Upper lobe of right lung (tissue), 1 donor: ENCODE measurements at places on chromosomes 2 and 18. TPM values are rescaled to one million over a fixed set of nuclear protein-coding genes. Genes with fewer than 3 reads are reported as not detected.
A peak's percentile ranks its signal among the peaks of the same experiment; 100 is the strongest.

GRCh38 chr2:74597410-74597809 lies 42.9 kb downstream of the DOK1 start:
- no peaks in the 10 kb centered on the region for H3K36me3 ChIP-seq
- no peak overlapping the region for H3K27ac ChIP-seq
- no peaks in the 10 kb centered on the region for H3K4me1 ChIP-seq
- H3K27me3 ChIP-seq = peaks cover 23% of the 10 kb centered on the region

DNA sequence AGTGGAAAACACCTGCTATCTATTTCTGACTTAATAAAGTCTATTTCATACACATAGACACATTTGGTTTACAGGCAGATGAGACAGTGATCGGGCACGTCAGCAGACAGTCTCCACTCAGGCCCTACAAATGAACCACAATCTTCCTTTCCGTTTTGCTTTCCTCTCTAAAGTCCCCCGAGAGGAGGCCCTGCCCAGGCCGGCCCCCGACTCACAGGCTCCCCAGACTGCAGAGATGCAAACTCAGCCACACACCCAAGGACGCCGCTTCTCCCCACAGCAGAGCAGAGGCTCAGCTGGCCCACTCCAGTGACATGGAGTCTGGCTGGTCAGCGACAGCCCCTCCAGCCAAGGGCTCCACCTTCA lies 9.3 kb upstream of the MTERF4 start:
- no peak for DNase-seq
- no peaks in the 10 kb centered on the region for H3K36me3 ChIP-seq
- H3K4me3 ChIP-seq = no peak overlapping the region
- H3K4me1 ChIP-seq = no peaks in the 10 kb centered on the region

CAPN10 gene
- total RNA-seq = 31.8 TPM

DNA sequence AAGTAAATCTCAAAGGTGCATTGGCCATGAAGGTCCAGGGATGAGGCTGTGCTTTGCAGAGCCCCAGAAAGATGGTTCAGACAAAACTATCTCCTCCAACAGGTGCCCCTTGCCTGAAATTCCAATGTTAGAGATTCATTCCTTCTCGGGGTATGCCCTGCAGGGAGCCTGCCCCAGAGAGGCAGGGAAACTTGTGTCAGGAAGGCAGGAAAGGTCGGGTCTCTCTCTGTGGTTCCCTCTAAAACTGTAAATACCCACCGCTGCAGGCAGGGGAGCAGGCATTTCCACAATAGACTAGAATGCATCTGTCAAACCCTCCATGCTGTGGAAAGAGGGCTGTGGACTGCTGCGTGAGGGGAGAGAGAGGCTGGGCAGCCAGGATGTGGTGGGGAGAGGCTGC lies 207.8 kb upstream of the SMAD2 start:
- peaks cover 22% of the 10 kb centered on the region for H3K4me1 ChIP-seq
- no peak overlapping the region for H3K4me3 ChIP-seq
- no peaks in the 10 kb centered on the region for H3K36me3 ChIP-seq
- peak overlapping the region; percentile 24 for H3K27ac ChIP-seq
- DNase-seq = no peak
- no peaks in the 10 kb centered on the region for H3K27me3 ChIP-seq

TMEM17 gene
- total RNA-seq = 2.0 TPM

DNA sequence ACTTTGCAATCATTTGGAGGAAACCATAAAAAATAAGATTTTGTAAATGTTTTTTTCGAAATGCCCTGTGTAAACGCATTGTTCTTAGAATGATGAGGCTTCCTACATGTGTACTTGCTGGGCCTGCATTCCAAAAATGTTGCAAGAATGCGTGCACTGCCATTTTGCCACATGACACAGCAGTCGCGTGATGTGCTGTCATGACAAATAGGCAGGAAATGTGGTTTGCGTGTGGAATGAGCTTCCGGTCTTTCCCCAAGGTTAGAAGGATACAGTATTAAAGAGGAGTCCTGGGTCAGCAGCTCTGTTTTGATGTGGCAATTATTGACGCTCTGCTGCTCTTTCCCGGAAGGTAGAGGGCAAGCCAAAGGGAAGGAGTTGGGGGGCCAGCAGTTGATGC lies 18.1 kb upstream of the SERPINB2 start:
- no peaks in the 10 kb centered on the region for H3K36me3 ChIP-seq
- DNase-seq = no peak
- H3K4me3 ChIP-seq = no peak overlapping the region

SPATA3 gene
- not detected for total RNA-seq

GRCh38 chr2:202098291-202098690 lies 25.2 kb downstream of the KIAA2012 start:
- H3K4me1 ChIP-seq = no peaks in the 10 kb centered on the region
- no peak overlapping the region for H3K27ac ChIP-seq
- H3K4me3 ChIP-seq = no peak overlapping the region
- H3K36me3 ChIP-seq = no peaks in the 10 kb centered on the region

DNA sequence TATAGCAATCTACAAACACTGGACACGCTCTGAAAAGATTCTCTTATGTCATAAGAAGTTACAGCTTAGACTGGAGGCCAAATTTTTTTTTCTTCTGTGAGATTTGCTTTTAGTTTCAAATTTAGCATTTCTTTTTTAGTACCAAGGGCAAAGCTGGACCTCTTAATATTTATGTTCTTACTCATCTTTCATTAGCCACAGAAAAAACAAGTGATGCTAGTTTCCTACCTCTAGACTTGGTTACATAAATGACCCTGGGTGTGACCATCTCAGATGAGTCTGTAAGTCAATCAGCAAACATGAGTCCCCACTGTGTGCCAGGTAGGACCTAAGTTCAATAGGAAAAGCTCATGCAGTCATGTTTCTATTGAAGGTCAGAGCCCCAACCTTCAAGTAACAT lies 94.4 kb downstream of the MEP1B start:
- DNase-seq = no peak
- no peaks in the 10 kb centered on the region for H3K27me3 ChIP-seq
- H3K4me3 ChIP-seq = no peak overlapping the region
- H3K4me1 ChIP-seq = no peaks in the 10 kb centered on the region

- no peak overlapping the region for H3K4me3 ChIP-seq
- H3K27me3 ChIP-seq = no peaks in the 10 kb centered on the region
- peaks cover 44% of the 10 kb centered on the region for H3K4me1 ChIP-seq
- no peak overlapping the region for H3K27ac ChIP-seq
These were observed 187.7 kb upstream of the ID2 start for GRCh38 chr2:8494151-8494550.

DNA sequence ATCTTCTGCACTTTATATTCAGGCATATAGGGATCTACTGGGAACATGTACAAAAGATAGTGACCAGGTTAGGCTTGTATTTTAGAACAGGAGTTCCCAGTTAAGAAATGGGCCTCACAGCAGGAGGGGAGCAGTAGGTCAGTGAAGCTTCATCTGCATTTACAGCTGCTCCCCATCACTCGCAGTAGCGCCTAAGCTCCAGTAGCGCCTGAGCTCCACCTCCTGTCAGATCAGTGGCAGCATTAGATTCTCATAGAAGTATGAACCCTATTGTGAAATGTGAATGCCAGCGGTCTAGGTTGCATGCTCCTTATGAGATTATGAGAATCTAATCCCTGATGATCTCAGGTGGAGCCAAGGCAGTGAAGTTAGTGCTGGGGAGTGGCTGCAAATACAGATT lies 224.4 kb upstream of the CYRIA start:
- H3K36me3 ChIP-seq = no peaks in the 10 kb centered on the region
- H3K4me1 ChIP-seq = no peaks in the 10 kb centered on the region
- H3K27me3 ChIP-seq = no peaks in the 10 kb centered on the region
- DNase-seq = no peak
- H3K4me3 ChIP-seq = no peak overlapping the region

DNA sequence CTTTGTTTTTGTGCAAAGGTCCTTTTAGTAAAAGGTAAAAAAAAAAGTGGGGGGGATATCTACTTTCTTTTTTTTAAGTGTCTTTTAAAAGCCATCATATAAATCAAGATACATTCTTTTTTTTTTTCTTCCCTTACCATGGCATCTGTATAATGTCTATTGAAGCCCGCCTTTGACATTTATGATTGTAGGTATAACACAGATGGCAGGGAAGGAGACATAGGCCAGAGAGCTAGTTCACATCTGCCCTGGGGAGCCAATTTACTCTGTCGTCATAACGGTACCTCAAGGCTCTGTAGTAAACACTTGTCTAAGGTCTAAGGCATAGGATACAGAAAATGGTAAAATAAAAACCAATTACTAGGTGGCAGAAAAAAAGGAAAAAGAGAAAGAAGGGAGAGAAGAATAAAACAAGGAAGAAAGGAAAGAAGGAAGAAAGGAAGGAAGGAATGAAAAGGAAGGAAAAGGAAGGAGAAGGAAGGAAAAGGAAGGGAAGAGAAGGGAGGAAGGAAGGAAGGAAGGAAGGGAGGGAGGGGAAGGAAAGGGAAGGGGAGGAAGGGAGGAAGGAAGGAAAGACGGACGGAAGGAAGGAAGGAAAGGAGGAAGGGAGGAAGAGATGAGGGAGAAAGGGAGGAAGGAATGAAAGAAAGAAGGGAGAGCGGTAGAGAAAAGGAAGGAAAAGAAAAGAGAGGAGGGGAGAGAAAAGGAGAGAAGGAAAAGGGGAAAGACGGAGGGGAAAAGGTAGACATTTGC lies 343.5 kb downstream of the RBM43 start:
- no peak overlapping the region for H3K27ac ChIP-seq
- DNase-seq = no peak
- no peaks in the 10 kb centered on the region for H3K4me1 ChIP-seq
- no peak overlapping the region for H3K4me3 ChIP-seq
- no peaks in the 10 kb centered on the region for H3K27me3 ChIP-seq
- H3K36me3 ChIP-seq = no peaks in the 10 kb centered on the region

GRCh38 chr18:32930695-32931301 lies 158.0 kb upstream of the KLHL14 start:
- H3K4me1 ChIP-seq = no peaks in the 10 kb centered on the region
- no peaks in the 10 kb centered on the region for H3K27me3 ChIP-seq
- H3K27ac ChIP-seq = no peak overlapping the region
- H3K4me3 ChIP-seq = no peak overlapping the region

DNA sequence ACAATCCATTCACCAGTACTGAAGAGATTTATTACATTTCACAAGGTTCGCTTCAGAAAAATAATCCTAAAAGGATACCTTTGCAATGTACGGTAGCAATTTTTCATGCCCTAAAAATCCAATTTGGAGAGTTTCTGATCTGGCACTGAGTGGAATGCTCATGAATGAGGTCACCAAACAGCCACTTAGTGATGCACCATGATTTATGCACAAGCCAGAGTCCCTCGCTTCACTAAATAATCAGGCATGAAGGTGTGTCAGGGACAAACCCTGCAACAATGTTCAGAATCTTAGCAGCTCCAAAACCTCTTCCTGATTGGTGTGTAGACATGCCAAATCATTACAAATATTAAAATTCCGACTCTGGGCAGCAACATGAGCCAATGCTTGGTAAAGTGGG lies 221.1 kb downstream of the CNTNAP5 start:
- H3K27me3 ChIP-seq = no peaks in the 10 kb centered on the region
- no peaks in the 10 kb centered on the region for H3K4me1 ChIP-seq
- DNase-seq = no peak
- H3K27ac ChIP-seq = no peak overlapping the region
- no peak overlapping the region for H3K4me3 ChIP-seq

REG1A gene
- total RNA-seq = not detected
